ENCODE measurements at places on chromosomes 16 and 17.

DNA sequence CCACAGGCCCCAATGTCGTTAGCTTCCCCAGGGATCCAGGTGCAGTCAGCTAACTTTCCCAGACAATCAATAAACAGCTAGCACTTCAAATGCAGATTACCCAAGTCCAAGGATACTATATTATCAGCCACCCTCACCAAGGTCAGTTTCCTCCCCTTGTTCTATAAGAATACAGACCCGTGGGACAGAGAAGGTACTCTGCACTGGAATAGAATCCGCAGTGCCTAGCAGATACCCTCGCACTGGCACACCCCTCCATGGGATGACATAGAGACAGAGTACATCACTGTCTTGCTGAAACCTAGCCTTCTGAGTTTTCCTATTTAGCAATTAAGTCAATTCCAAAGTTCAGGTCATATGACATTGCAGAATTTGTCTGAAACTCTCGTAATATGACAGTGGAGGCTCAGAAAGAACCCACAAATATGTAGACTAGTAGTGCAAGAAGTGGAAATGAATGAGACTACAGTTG lies 40.0 kb upstream of the ABCA10 start:
- DNase-seq: no peak

DNA sequence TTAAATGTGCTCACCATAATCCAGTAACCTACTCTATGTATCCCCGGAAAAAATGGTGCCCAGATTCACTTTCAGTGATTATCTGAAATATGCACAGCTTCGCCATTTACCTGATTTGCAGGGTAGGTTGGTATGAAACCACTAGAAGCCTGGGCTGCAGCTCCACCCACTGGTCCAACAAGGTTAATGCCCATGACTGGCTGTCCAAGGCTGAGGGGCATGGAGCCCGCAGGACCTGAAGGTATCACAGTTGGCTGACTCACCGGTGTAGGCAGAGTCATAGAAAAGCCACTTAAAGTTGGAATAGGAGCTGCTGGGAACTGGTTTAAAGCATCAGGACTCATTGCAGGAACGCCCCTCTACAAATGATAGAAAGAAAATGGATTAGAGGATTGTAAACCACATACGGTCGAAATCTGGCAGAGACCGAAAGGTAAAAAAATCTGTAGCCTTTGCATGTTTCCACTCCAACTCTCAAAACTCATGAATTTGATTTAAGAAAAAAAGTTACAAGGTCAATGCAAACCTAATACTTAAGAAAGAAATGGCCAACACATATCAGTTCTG lies 38.6 kb downstream of the SYNRG start:
- DNase-seq: no peak

- no peak for DNase-seq
These were observed 23.1 kb downstream of the SPHK1 start for GRCh38 chr17:76407509-76407908.

DNA sequence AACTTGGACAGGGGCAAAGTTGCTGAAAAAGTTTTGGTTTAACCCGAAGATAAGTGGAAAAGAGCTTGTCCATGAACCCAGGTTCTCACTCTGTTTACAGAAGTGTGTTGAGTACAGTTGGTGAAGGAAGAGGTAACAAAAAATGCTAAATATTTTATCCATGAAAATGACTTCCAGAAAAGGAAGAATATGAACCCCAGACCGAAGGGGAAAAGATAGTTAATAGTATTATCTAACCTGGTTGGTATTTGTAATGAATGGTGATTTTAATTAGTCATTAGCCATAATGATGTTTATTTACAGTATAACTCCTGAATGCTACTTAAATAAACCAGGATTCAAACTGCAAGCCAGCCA lies 574 bp upstream of the TMEM106A start:
- DNase-seq: no peak

DNA sequence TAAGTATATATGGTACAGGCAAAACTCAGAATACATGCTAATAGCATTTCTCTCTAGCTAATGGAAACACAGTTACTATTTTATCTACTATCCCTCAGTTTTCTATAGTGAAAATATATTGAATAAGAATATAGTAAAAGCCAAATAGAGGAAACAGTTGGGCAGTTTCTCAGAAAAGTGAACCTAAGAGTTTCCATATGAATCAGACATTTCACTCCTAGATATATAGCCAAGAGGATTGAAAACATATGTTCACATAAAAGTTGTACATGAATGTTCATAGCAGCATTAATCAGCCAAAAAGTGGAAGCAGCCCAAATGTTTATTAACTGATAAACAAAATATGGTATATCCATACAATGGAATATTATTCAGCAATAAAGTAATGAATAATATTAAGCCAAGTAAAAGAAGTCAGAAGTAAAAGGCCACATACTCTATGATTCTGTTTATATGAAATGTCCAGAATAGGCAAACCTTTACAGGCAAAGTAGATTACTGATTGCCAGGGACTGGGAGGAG lies 134.6 kb downstream of the CYB561 start:
- DNase-seq: no peak

DNA sequence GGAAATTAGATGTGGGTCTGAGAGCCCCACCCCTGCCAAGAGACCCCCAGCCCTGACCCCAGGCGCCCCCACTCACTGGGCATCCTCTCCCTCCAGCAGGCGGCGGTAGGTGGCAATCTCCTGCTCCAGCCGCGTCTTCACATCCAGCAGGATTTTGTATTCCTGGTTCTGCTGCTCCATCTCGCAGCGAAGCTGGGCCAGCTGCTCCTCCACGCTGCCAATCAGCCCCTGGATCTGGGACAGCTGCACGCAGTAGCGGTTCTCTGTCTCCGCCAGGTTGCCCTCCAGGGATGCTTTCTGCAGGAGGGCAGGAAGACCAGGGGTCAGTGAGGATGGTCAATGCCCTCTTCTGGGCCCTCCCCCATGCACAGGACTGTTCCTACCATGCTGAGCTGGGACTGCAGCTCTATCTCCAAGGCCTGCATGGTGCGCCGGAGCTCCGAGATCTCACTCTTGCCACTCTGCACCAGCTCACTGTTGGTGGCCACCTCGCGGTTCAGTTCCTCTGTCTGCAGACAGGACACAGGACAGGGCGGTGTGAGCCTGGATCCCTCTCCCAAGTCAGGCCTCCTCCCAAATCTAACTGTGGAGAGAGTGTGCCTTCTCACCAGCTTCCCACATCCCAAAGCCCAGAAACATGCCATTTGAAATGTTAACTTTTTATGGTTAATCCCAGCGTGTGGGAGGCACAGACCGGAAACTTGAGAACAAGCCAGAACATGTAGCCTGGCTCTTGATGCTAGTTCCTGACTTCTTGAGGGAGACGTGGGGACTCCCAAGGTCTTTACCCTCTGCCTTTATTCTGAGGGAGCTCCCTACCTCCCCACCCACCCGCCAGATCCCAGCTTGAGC lies 3.6 kb downstream of the KRT17 start:
- DNase-seq: no peak

- DNase-seq: no peak
These were observed 17.1 kb downstream of the TSPOAP1 start for GRCh38 chr17:58311429-58311894.

- no peak for DNase-seq
These were observed 144.4 kb upstream of the ZFHX3 start for GRCh38 chr16:73192232-73192894.

DNA sequence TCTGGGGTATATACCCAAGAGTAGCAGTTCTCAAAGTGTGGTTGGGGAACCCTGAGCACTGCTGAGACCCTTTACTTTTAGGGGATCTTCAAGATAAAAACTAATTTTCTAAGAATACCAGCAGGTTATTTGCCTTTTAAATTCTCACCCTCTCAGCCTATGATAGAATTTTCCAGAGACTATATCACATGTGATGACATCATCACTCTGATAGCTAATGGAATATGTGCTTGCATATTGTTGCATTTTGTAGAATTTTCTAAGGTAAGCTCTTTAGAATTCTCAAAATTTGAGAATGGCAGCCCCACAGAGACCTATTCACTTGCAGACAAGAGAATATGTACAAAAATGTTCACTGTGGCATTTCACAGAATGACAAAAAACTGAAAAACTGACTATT lies 181.1 kb downstream of the MYO1D start:
- no peak for DNase-seq

GRCh38 chr16:67391424-67392300 lies 1.6 kb downstream of the TPPP3 start:
- no peak for DNase-seq

- no peak for DNase-seq
These were observed 11.7 kb upstream of the TOM1L1 start for GRCh38 chr17:54888981-54889380.

GRCh38 chr16:70691223-70692129 lies 5.6 kb upstream of the MTSS2 start:
- DNase-seq: no peak

GRCh38 chr17:4559966-4560365 lies 411 bp downstream of the GGT6 start:
- no peak for DNase-seq

GRCh38 chr17:64502021-64502420 lies 4.1 kb downstream of the DDX5 start:
- no peak for DNase-seq

- no peak for DNase-seq
These were observed at the start of gene KRT14 for GRCh38 chr17:41586863-41587495. TSS of gene KRT14 (minus strand) at chr17:41586895. CDS start at chr17:41586834, 61 bp downstream.

GRCh38 chr17:77083531-77083930 lies 57.2 kb upstream of the SEC14L1 start:
- no peak for DNase-seq

GRCh38 chr16:27486760-27487159 lies 63.0 kb downstream of the GTF3C1 start:
- no peak for DNase-seq

DNA sequence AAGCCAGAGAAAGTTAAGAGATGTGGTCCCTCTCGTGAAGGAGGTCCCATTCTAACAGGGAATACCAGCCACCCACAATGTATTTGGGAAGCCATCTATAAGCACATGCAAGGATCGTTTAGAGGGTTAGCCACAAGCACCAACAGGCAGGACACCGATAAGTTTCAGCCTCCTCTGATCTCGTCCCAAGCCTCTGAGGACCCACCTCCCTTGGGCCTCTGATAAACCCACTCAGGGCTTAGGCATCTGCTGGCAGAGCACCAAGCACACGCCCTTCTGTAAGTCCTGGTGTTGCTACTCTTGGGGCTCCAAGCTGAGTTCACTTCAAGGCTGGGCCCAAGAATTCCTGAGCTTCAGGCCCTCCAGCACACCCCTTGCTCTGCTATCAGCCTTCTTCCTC lies 5.4 kb upstream of the PNPO start:
- DNase-seq: no peak

DNA sequence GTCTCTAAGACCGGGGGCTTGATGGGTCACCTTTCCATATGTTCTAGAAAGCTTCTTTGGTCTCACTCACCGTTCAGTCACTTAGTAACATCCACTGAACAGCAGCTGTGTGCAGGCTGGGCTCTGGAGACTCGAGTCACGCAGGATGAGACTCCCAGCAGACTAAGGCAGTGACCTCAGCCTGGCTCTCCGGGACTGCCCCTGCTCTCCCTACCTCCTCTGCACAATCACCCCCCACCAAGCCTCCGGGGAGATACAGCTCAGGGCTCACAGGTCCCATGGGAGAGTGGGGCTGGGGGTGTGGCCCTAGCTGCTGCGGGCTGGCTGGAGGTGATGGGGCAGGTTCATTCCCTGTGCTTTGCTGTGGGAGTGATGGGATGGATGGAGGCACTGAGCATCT lies 14.1 kb downstream of the FLYWCH2 start:
- no peak for DNase-seq

DNA sequence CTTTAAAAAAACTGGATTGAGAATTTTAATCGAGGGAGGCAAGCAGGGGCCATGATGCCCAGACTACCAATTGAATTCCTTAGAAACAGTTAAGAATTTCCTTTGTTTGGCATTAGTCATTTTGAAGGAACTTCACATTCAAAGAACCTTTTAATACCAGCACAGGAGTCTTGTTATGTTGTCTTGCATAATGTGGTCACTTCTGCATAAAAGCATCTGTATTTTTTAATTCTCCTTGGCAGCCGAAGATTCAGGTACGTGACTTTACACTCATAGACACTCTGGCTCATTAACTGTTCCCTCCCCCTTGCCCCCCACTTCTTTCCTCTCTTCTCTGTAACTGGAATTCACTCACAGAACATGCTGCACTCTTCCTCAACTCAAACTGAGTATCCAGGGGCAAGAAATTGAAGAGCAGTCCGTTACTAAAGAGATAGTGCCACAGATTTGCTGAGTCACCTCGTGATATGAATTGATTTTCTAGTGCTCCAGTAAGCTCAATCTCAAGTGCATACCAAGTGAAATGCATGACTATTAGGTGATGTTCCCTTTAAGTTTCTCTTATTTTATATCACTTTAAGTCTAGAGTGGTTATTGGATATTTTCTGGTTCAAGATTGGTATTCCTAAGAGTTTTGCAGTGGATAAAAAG lies 572.2 kb upstream of the SOX9 start:
- no peak for DNase-seq

GRCh38 chr17:34756637-34757021 lies 177.2 kb downstream of the TMEM132E start:
- no peak for DNase-seq

DNA sequence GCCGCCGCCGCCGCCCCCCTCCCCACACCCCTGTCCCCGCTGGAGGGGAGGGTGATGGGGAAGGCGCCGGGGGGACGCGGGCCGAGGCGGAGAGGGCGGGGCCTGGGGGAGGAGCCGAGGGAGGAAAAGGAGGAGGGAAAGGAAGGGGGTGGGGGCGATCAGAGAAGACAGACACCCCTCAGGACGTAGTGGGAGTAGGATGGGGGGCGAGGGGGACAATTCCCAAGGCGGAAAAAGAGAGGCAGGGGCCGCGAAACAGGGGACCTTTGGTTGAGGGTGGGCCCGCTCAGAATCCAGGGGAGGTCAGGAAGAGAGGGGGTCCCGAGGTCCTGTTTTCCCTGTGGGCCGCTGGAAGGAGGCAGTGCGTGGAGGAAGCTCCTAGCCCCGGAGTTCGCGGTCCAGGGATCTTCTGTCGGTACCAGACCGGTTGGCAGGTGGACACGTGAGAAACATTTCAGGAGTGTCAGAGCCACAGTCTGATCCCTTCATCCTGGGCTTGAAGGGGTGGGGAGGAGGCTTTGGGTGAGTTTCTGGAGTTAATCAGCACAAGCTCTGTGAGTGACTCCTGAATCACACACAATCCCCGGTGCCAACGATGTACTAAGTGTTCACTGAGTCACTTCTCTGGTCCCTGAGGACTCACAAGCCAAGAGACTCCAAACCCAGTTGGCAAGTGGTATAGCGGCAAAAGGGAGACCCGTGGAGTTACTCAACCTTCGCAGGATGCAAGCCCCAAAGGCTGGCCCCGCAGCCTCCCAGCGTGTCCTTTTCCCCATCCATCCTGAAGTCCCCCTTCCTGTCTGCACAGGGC lies at the start of gene XYLT1:
XYLT1 (minus strand) TSS at position 53 of the 811 bp plus-strand sequence. CDS start 164 bp downstream, outside the sequence.
- DNase-seq: peak; percentile 22

DNA sequence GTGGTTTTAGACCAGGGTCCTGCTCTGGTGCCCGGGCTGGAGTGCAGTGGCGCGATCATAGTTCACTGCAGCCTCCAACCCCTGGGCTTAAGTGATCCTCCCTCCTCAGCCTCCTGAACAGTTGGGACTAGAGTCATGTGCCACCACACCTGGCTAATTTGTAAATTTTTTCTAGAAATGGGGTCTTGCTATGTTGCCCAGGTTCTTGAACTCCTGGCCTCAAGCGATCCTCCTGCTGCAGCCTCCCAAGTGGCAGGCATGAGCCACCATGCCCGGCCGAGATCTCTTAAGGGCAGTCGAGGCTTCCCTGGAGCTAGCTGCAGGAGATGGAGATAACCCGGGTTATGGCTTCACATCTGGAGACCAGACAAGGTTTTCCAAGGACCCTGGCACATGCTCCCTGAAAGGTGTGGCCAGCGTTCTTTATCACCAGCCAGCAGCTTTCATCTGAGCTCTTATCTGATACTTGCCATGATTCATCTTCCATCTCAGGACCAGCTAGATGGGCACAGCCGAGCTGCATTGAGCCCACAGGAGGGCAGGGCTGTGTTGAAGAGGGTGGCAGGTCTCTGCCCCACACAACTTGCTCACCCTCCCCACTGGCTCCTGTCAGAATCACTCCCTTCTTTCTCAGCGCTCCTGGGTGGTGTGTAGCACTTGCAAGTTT lies 28.6 kb downstream of the SCNN1B start:
- no peak for DNase-seq

Data from activated gamma-delta T cell (primary cell).